ENCODE measurements at places on chromosomes 5 and 9. TPM values are rescaled to one million over a fixed set of nuclear protein-coding genes. Genes with fewer than 3 reads are reported as not detected.

DNA sequence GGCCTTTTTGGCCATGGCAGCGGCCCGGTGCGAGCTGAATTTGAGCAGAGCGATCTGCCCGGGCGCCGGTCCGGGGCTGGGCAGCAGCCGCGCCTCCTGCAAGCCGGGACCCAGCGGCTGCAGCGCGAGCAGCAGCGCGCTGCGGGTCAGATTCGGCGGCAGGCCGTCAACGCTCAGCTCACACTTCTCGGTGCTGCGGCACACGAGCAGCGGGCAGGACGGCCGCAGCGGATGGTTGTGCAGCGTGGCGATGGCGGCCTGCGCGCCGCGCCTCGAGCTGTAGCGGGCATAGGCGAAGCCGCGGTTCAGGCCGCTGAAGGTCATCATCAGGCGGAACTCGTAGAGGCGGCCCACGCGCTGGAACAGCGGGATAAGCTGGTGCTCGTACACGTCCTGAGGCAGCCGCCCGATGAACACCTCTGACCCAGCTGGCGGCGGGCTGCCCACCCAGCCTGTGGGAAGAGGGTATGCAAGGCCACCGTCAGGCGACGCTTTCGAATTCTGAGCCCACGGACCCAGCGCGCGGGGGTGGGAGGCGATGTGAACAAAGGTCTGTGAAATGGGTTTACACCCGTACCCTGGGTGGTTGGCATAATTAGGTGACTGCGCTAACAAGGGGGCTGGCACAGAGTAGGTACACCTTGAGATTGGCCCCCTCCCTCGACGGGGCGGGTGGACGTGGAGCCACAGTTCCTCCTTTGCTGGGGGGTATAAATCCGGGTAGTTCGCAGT is 755 bp downstream of the DND1 start:
- DNase-seq = no peak

Gene ABLIM3
- not detected for total RNA-seq

Gene MYORG
- total RNA-seq = 2.3 TPM

Gene CAMLG
- 23.6 TPM for total RNA-seq

Gene TTC23L
- total RNA-seq = 0.63 TPM

DNA sequence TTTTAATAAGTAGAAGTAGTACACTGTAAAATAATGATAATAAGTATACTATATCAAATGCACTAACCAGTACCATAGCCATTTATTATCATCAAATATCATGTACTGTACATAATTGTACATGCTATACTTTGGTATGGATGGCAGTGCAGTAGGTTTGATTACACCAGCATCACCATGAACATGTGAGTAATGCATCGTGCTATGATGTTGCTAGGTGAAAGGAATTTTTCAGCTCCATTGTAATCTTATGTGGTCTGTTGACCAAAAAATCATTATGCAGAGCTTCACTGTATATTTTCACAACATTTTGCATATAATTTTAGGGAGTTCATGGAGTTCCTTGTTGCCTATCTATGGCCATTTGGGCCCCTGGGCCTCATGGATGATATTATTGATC is 72.2 kb upstream of the HMHB1 start:
- no peak for DNase-seq

DNA sequence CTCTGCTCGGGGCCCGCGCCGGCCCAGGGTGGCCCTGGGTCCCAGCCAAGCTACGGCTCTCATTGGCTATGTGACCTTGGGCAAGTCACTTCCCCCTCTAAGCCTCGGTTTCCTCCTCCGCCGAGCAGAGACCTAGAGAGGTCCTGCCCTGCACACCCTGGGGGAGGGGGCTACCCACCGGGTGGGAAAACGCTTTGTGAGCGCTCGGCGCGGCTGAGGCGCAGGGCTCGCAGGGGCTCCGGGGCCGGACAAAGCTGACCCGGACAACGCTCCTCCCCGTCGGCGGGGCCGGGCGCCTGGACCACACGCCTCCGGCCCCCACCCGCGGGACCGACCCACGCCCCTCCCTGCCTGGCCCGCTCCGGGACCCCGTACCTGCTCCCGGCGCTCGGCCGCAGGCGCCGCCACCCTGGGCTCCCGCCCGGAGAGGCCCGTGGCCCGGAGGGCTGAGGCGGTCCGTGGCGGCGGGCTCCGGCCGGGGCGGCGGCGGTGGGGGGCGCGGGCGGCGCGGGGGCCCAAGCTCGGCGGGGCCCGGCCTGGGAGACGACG is 85.7 kb upstream of the MELK start:
- DNase-seq = peak; percentile 77

GRCh38 chr9:21709464-21710058 is 92.9 kb upstream of the MTAP start:
- peak; percentile 41 for DNase-seq

Gene GRIN3A
- not detected for total RNA-seq

DNA sequence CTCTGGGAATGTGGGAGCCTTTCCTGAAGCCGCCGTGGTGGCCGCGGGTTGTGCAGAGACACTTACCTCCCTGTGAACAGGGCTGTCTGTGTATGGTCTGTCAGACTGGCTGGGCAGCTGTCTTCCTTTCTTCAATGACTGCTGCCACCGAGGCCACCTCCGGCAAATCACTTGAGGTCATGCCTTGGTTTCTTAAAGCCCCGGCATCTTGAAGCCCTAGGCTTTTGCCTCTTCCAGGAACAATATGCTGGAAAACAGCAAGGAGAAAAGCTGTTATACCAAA is 79.5 kb upstream of the ZSWIM6 start:
- no peak for DNase-seq

DNA sequence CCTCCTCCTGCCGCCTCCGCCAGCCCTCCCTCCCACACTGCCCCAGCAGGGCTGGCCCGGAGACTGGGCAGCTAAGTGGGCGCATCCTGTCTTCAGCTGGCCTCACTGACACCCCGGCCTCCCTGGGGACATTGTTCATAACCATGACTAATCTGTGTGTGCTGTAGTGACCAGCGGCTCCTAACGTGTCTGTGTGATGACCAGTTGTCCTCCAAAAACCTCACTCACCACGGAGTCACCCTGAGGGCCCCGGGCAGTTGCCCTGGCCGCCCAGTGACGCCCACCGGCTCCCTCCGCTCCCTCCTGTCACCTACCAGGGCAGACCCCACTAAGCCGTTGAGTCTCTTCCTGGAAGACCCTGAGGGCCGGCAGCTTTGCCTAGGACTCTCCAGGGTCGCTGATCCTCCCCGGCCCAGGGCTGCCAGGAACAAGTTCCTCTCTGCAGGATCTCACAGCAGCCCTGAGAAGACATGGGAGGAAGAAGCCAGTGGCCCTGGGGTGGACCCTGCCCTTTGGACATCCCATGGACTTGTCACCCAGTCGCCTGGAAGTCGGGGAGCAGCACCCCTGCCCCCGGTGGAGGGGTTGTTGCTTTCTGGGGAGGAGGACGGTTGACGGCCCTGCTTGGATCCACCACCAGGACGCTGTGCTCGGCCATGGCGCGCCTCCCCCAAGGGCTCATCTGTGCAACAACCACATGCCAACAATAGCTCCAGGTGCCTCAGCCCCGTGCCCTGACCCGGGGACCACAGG is 110.2 kb upstream of the LMX1B start:
- DNase-seq = no peak

Gene TAF11L4
- not detected for total RNA-seq

GRCh38 chr9:123686829-123687192 is 243.1 kb downstream of the DENND1A start:
- DNase-seq = no peak

DNA sequence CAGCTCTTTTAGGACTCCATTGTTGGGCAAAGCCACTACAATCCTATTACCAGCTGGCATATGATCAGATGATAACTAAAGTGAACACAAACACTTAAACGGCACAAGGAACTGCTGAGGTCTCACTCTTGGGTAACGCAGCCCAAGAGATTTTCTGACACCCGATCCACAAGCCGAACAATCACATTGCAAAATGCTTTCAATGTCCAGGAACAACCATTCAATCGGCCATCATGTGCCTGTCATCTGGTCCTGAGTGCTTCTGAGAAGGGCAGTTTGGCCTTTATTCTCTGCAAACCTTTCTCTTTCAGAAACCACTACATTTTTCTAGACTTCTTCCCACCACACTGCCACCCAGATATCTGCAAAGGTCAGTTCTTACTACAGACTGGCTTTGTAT is 283.1 kb downstream of the GLIS3 start:
- no peak for DNase-seq

Gene RASEF
- total RNA-seq = not detected

GRCh38 chr9:20570087-20570486 is 52.2 kb downstream of the MLLT3 start:
- DNase-seq = no peak

DNA sequence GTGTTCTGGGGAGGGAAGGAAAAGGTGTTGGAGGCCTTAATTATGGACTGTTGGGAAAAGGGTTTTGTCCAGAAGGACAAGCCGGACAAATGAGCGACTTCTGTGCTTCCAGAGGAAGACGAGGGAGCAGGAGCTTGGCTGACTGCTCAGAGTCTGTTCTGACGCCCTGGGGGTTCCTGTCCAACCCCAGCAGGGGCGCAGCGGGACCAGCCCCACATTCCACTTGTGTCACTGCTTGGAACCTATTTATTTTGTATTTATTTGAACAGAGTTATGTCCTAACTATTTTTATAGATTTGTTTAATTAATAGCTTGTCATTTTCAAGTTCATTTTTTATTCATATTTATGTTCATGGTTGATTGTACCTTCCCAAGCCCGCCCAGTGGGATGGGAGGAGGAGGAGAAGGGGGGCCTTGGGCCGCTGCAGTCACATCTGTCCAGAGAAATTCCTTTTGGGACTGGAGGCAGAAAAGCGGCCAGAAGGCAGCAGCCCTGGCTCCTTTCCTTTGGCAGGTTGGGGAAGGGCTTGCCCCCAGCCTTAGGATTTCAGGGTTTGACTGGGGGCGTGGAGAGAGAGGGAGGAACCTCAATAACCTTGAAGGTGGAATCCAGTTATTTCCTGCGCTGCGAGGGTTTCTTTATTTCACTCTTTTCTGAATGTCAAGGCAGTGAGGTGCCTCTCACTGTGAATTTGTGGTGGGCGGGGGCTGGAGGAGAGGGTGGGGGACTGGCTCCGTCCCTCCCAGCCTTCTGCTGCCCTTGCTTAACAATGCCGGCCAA is 19.1 kb downstream of the PTGES2 start:
- DNase-seq = no peak

DNA sequence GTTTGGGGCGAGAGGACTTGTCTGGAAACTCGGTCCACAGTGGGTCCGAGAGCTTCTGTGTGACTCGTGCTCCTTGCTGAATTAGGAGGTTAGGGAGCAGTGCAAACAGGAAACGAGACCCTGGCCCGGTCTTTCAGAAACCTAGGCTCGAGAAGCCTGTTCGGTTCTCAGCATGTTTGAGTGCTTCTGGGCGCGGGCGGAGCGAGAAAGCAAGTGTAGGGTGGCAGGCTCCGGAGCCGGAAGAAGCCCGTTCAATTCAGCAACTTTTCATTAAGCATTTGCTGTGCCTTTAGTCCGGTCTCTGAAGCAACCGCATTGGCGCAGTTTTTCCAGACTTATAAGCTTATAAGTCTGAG is 547 bp downstream of the CLTA start:
- DNase-seq = peak; percentile 59

DNA sequence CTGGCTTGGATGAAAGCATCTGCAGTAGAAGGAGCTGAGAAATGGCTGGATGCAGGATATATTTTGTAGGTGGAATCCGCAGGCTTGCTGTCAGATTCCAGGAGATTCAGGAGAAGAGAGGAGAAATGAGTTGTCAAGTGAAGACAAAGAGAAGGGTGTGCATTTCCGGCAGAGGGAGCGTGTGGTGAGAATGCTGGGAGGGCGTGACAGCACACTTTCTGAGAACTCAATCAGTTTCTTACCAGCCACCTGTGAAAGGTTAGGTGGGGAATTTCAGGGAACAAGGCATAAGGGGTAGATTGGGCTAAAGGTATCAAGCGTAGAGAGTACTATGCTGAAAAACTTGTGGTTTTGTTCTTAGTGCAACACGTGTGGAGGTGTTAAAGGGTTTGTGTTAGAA is 199.3 kb upstream of the ANKH start:
- no peak for DNase-seq

Gene HMMR
- 43.8 TPM for total RNA-seq

DNA sequence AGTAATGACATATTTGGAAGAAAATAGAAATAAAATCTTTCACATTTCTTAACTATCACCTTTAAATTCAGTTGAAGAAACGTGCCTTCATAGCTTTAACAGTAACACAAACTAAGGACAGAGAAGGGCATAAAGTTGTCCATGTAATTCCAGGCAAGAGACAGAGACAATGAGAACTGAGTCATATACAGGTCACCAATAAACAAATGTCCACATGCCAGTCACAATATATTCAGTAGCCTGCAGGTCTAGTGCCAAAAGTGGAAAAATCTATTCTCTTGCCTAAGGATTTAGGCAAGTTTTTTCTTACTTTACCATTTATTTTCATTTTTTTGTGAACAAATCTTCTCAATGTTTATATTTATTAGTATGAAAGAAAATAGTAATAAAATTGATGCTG is 1711.5 kb upstream of the NUDT12 start:
- no peak for DNase-seq

Gene SPAG8
- 0.98 TPM for total RNA-seq

DNA sequence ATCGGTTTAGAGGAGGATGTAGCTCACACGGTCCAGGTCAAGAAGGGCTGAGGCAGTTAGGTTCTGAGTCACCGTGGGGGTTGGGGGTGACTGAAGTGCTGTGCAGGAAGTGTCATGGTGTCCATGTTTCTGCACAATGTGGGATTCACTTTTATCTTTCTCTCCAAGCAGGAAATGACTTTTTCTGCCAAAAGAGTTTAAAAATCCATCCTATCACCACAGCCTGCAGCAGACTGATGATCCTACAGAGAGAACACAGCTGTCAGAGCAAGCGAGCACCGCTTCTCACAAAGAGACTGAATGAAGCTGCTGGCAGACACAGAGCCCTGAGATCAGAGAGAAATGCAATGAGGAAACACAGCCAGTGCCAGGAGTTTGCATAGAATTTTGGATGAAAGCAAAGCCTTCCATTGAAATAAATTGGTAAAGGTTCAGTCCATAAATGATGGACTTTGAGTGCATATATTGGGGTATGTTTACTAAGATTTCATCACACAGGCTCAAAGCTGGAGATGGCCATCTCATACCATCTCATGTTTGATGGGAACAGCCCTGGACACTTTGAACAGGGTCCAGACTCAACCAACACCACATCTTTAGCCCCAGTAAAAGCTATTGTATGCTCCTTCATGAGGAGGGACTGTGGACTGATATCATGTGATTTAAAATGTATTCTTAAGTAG is 213.9 kb upstream of the FBXL7 start:
- no peak for DNase-seq

- no peak for DNase-seq
Observed at GRCh38 chr5:19874811-19875210, 113.2 kb downstream of the CDH18 start.

DNA sequence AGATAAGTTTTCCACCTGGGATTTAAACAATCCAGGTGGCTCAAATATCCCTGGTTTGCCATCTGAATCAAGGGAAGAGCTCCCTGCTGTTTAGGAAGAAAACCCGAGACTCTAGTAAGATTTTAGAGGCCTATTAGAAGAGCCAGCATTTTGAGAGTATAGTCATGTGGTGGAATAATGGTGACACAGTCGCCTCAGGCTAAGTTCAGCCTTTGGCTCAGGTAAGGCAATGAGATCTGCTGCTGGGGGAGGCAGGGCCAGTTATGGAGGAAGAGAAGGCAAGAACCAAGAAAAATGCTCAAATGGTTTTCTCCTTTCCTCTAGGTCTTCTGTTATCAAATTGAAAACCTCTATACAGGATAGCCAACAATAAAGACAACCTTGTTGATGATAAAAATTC is 16.2 kb downstream of the RAD1 start:
- DNase-seq = no peak

- peak; percentile 79 for DNase-seq
Observed at GRCh38 chr5:171984748-171985419, 21.6 kb downstream of the FBXW11 start.

- no peak for DNase-seq
Observed at GRCh38 chr5:71719063-71719964, at the start of gene CARTPT. Gene CARTPT (plus strand): TSS chr5:71719275. CDS start chr5:71719294, 19 bp downstream.

Gene SMIM33
- total RNA-seq = 0.28 TPM

Gene IGFBPL1
- total RNA-seq = not detected

Gene SOHLH1
- not detected for total RNA-seq

Data from CD8-positive, alpha-beta memory T cell (primary cell).